ENCODE measurements at places on chromosomes 12 and 14. TPM values are rescaled to one million over a fixed set of nuclear protein-coding genes. Genes with fewer than 3 reads are reported as not detected.
A peak's percentile ranks its signal among the peaks of the same experiment; 100 is the strongest.

- DNase-seq = peak; percentile 80
Observed at GRCh38 chr12:30019366-30020140, 235.8 kb upstream of the TMTC1 start.

DNA sequence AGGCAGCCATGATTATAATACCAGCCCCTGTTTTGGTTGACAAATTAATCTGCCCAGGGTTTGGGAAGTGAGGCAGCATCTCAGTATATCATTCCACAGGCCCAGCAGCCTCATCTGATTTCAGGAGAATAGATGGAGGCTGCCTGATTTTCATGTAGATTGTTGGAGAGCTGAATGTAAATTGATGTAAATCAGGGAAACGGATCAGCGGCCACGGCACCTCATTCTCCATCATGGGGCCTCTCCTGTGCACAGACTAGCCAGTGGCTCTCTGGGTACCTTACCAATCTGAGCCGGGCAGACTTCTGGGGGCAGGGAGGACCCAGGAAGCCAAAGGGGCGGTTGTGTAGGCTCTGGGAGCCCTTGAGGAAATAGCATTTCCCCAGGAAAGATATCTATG lies 63.7 kb upstream of the GSC start:
- DNase-seq = no peak

Gene FLVCR2
- 5.6 TPM for total RNA-seq

GRCh38 chr12:131565267-131566015 lies 145.4 kb upstream of the SFSWAP start:
- no peak for DNase-seq

Gene MYBPC1
- total RNA-seq = 398 TPM

Gene CCDC88C
- total RNA-seq = 16.5 TPM

Gene DDX11
- total RNA-seq = 26.6 TPM

DNA sequence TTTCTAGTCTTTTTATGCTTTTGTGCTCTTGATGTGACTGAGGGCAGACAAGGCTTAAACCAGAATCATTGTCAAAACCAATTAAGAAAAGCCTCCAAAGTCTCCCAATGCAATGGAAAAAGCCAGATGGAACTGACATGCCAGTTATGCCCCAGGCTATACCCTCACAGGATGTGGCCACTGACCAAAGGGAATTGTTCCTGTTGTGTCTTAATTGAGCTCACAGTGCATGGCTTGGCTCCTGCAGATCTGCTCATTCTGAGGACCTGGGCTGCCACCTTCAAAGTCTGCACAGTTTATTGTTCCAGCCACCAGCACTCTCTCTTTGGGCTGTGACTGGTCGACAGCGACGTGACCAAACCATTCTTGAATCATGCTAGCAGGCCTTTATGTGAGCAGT lies 17.1 kb upstream of the BICD1 start:
- DNase-seq = no peak

DNA sequence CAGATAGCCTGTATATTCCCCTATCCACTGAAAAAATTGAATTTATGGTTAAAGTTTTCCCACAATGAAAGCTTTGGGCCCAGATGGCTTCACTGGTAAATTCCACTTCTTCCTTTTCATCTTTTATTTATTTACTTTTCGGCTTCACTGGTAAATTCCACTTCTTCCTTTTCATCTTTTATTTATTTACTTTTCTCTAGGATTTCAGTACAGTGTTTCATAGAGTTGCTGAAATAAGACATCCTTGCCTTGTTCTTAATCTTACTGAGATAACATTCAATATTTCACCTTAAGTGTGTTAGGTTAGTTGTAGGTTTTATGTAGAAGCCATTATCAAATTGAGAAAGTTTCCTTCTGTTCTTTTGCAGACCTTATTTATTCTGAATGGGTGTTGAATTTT lies 18.9 kb upstream of the KLRG1 start:
- DNase-seq = no peak

DNA sequence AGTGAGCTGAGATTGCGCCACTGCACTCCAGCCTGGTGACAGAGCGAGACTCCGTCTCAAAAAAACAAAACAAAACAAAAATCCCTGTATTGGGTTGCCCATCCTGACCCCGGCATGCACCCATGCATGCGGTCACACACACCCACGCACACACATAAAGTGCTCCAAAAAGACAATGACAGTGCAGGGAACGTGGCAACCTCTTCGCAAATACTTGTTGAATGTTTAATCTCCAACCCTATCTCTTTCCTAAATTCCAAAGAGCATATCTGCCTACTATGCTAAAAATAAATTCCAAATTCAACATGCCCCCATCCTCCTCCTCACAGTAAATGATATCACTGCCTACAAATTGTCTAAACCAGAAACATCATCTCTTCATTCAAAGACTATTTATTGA lies 13.5 kb downstream of the SLC7A7 start:
- no peak for DNase-seq

- DNase-seq = no peak
Observed at GRCh38 chr12:6352193-6353173, 10.6 kb upstream of the TNFRSF1A start.

- no peak for DNase-seq
Observed at GRCh38 chr14:98101323-98101722, 1170.7 kb downstream of the BCL11B start.

GRCh38 chr14:104724407-104724980 lies 465 bp downstream of the ADSS1 start:
- DNase-seq = no peak

DNA sequence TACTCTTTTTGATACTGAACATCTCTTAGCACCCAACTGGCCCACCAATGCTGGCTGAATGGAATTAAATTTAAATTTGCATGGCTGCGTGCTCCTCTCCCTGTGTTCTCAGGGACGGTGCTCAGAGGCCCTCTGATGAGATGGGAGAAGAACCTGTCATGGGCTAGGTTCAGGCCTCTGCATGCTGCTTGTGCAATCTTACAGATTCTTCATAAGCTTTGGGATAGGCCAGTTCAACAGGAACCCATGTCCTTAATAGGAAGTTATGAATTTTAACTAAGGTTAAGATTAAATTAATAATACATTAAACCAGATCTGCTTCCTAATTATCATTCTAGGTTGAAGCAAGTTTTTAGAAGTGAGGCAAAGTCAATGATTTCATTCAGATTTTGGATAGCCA lies 119.7 kb upstream of the LRIG3 start:
- DNase-seq = no peak

GRCh38 chr12:13707829-13708228 lies 273.6 kb downstream of the GRIN2B start:
- DNase-seq = no peak

Gene KCNJ8
- total RNA-seq = 30.5 TPM

- no peak for DNase-seq
Observed at GRCh38 chr12:32448586-32448985, 49.2 kb downstream of the FGD4 start.

Gene FOXN4
- 0.10 TPM for total RNA-seq

DNA sequence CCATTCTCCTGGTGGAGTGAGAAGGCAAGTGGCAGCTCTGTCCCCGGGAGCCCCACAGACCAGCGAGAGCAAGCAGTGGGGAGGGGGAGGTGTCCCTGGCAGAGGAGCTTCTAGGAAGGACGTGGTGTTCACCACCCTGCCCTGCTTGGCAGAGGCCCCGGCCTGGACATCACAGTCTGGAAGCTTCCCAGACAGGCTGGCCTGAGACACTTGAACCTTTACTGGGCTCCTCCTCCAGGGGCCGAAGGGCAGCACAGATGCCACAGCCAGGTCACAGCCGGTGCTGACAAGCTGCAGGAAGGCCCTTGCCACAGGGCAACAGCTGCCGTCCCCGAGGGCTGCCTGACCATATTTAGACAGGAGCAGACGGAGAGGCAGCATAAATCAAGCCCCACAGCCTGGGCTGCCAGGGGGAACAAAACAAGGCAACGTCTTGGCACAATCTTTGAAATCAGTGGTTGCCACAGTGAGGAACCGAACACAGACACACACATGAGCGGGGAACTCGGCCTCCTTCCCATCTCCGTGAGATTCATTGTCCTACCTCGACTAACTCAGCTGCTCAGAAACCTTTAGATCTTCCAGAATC lies 28.5 kb downstream of the PRIMA1 start:
- no peak for DNase-seq

GRCh38 chr12:3158851-3159465 lies 81.8 kb downstream of the TSPAN9 start:
- DNase-seq = no peak

Gene PDE3A
- 14.4 TPM for total RNA-seq

DNA sequence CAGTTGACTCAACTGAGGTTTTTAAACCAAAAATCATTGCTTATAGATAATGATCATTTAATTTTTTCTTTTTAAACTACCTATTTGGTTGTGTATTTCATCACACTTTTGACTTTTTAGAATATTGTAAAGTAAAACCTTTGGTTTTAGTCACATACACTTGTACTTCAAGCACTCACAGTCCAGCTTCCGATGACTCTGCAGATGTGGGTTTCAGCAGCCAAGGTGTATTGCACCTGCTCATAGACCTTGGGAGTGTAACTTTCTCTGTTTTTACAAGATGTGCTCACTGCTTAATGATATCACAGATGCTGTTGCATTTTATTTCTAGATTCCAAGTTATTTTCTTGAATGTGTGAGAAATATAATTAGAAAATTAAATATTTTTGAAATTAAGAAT lies 188.3 kb upstream of the SLC38A2 start:
- DNase-seq = no peak

Gene HAL
- total RNA-seq = 26.6 TPM

GRCh38 chr12:102234599-102234998 lies 37.0 kb upstream of the PMCH start:
- no peak for DNase-seq

Gene KLHL33
- 0.30 TPM for total RNA-seq

- DNase-seq = no peak
Observed at GRCh38 chr14:74834692-74835392, 41.1 kb downstream of the PROX2 start.

DNA sequence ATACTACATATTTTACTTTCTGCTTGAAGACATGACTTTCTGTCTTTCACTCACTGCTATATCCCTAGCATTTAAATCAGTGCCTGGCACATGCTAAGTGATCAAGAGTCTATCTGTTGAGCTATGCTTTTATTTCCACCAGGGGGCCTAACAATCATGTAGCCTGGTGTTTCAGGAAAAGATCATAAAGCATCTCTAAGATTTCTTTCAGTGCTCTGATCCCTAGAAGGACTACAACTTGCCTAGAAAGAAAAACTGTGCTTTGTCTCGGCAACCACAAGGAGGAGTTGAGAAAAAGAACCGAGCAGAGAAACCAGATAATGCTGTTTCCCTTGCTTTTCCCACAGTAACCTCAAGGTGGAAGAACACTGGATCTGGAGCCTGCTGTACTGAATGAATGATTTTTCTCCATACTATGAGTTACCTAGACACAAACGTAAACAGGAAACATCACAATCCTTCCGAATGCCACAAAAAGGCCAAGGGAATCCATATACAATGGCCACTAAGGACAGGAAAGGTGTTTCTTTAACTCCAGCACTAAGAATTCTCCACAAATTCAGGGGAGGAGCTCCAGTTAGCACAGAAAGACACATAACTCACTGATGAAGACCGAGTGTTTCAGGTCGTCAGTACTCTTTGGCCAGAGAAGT lies 1.2 kb downstream of the CRY1 start:
- peak; percentile 97 for DNase-seq

DNA sequence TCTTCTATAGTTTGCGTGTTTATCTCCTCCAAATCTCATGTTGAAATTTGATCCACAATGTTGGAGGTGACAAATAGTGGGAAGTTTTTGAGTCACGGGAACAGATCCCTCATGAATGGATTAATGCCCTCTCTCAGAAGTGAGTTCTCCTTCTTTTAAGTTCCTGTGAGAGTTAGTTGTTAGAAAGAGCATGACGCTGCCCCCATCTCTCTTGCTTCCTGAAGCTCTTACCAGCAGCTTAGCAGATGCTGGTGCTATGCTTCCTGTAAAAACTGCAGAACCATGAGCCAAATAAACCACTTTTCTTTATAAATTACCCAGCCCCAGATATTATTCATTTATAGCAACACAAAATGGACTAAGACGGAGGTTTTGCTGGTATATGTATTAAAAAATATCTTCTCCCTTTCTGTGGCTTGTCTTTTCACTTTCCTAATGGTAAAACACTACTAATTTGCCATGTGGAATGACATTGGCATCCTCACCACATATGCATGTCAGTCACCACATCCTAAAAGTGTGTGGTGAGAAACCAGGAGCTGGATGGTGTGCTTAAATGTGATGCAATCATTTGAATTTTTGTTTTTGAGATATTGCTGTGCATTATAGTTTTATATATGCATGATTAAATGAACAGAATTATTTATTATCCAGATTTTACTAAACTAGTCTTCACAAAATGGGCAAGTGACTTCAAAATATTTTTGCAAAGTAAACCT lies 449.3 kb downstream of the ADAMTS20 start:
- DNase-seq = no peak

DNA sequence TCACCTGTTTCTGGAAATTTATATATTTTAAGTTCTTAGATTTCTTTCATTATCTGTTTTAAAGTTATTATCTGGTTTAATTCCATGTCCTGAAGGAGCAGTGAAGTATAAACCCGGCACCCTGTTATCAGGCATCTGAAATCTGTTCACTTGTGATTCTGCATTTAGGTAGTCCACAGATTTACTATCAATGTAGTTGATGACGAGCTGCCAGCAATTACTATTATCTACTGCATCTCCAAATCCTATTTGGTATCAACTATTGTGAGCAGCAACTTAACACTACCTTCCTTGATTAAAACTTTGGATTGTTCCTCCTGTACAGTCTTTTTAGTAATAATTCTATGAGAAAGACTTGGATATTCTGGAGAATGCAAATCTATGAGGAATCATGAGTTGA lies 36.1 kb downstream of the PRORP start:
- DNase-seq = no peak

GRCh38 chr14:66131111-66131510 lies 355.1 kb upstream of the CCDC196 start:
- no peak for DNase-seq

Gene SARNP
- 57.3 TPM for total RNA-seq

GRCh38 chr12:66111605-66112004 lies 18.9 kb downstream of the LLPH start:
- no peak for DNase-seq

GRCh38 chr12:49953961-49954846 lies 3.7 kb downstream of the AQP2 start:
- DNase-seq = no peak

DNA sequence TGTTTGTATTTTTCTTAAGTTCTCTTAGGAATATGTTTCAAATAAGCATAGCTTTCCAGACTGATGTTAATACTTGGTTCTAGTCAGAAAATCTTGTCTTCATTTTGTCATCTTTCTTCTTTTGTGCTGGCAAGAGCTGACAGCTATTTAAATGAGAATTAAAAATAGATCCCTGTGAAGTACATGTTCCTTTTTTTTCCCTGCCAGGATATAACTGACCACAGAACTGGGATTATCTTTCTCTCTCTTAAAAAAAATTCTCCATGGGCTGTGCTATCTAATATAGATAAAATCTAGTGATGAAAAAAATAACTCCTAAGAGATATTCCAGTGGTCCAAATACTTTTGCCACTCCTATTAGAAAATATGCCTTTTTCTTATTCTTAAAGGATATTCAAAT lies 163.4 kb downstream of the AKAP6 start:
- no peak for DNase-seq

Gene RNASE2
- total RNA-seq = 6.1 TPM

DNA sequence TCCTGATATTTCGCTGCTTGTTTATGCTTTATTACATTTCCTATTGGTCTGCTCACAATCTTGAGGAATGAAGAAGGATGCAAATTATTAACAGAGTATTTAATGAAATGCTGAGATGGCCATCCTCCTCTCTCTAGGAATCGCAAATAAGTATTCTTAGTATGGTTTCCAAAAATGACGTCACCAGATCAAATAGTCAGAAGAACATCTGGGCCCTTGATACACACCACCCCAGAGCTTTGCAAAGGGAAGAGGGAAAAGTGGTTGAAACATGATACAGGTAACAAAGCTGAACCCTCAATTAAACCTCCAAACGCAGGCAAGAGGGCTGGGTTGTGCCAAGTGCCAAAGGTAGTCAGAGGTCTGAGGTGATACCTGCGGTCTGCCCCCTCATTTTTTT lies 107.3 kb downstream of the BCL11B start:
- no peak for DNase-seq

Data from skin of body (tissue), 3 donors.